Activated CD4-positive, alpha-beta memory T cell treated with anti-CD3 and anti-CD28 coated beads, Interleukin-2, amount 10 ng/mL, durations not matched to agents 7 days and 5 days (primary cell): ENCODE measurements at places on chromosomes 2 and 18.

DNA sequence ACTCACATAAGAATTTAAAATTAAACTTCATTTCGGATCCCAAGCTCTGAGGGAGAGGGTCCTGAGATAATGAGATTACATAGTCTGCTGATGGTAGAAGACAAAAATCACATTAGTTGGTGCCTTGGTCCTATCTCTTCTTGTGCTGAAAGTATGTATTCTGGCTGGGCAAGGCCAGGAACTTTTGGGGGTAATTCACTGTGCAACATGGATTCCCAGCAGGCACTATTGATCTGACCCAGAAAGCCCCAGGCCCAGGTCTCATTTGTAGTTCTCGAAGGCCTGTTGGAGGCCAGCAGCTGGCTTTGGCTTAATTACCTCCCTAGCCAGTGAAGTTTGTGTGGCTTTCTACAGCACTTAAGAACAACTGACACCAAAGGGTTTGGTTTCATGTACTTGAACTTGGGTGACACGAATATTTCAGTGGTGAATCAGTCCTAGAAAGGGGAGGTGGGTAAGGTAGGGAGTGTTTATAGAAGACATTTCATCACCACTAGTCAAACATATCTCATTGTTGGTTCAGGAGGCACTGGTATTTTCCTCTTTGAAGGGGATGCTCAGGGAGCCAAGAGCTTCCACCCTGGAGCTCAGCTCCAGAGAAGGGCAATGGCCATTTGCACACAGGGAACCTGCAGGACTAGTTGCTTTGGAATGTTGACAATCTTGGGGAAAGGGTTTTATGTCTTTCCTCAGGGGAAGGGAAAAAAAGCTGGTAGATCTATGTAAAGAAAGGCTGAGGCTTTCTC, 217.8 kb downstream of the OSR1 start:
- DNase-seq: no peak

GRCh38 chr2:96185516-96185915, 23.1 kb downstream of the STARD7 start:
- no peak for DNase-seq

DNA sequence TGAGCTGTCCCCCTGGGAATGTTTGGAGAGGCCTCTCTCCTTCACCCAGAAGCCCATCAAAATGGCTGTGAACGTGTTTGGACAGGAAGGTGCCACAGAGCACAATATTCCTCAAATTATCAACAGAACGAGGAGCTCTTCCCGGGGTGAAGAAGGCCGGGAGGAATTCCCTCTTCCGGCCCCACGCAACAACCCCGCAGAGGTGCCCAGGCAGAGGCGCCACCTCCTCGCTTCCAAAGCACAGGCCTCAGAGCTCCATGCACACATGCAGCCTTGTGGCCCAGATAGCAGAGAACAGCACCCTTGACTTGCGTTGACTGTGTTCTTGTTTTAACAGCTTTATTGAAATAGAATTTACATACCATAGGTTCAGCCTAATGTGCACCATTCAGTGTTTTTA, 152.5 kb upstream of the SALL3 start:
- no peak for DNase-seq

DNA sequence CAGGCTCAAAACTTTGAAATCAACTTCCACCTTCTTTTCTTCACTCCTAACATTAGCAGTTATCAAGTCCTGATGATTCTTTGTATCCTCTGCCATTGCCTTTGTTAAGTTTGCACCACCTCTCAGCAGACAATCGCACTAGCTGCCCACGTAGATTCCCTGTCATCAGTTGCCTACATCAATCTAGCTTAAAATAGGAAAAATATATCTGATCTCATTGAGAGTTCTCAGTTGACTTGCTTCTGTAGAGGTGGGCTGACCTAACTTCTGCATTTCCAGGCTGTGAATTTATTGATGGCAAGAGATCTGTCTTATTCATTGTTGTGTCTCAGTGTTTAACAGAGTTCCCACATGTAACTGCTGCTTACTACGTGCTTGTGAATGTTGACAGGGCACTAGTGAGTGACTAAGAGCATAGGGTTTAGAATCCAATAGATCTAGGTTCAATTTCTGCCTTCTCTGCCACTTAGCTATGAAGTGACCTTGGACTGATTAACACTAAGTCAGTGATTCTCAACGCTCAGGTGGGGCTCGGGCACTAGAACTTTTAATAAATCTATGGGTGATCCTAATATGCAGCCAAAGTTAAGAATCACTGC, 3.7 kb upstream of the INSIG2 start:
- no peak for DNase-seq

DNA sequence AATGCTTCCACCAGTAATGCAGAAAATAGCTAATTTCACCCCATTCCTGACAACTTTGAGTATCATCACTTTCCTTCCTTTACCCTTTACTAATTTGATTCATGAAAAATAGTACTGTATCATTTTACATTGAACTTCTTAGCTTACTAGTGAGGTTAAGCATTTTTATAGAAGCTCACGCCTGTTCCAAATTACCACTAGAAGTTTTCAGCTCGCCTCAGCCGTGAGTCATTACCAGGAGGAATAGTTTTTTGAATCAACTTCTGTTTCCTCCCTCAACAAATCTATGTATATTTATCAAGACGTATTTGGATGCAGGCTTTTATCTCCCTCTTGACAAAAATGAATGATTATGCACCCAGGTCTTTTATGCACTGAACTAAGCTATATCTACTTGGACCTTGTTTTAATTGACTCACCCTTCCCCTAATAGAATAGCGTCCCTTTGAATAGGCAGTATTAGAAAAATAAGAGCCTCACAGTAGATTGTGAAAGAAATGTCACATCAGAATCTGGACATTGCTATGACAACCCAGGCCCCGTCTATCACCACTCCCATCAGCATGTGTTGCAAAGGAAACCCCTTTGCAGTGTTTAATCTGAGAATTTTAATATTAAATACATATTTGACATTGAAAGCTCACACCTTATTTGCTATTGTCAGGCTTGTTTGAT, 207.4 kb upstream of the NRP2 start:
- no peak for DNase-seq

- no peak for DNase-seq
Measured at GRCh38 chr18:73286584-73286983, 418.8 kb upstream of the NETO1 start.

- no peak for DNase-seq
Measured at GRCh38 chr2:34602262-34602661, 1003.2 kb upstream of the FAM98A start.
